ENCODE measurements at places on chromosomes 1 and 21. TPM values are rescaled to one million over a fixed set of nuclear protein-coding genes. Genes with fewer than 3 reads are reported as not detected.

DNA sequence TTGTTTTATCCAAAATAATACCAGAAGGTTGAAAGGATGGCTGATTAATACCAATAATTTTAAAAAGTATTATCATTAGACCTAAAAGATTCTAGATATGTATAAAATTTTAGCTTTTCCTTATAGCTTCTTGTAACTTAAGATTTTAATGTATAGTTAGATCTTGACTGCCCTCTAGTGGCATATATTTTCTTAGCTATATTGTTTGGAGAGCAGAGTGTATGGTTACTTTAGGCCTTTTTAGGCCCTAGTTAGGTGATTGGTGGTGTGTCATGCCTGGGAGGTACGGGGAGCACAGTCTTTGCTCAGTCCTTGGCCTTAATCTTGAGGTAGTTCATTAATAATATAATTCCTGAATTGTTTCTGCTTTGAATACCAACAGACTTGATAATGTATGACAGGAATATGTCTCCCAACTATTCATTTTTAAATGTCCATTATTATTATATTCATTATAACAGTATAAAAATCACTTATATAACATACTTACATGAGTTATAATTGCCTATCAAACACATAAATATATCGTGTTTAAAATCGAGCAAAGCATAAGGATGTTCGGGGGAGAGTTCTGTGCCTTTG is 328.4 kb downstream of the ZP4 start:
- no peaks in the 10 kb centered on the region for H3K4me1 ChIP-seq
- DNase-seq: no peak
- H3K27me3 ChIP-seq: no peaks in the 10 kb centered on the region
- no peaks in the 10 kb centered on the region for H3K36me3 ChIP-seq
- no peak overlapping the region for H3K4me3 ChIP-seq

GRCh38 chr21:38839328-38840286 is 33.9 kb downstream of the ETS2 start:
- no peaks in the 10 kb centered on the region for H3K27me3 ChIP-seq
- H3K36me3 ChIP-seq: no peaks in the 10 kb centered on the region
- no peak overlapping the region for H3K27ac ChIP-seq
- DNase-seq: no peak
- H3K4me1 ChIP-seq: no peaks in the 10 kb centered on the region
- H3K4me3 ChIP-seq: no peak overlapping the region

DNA sequence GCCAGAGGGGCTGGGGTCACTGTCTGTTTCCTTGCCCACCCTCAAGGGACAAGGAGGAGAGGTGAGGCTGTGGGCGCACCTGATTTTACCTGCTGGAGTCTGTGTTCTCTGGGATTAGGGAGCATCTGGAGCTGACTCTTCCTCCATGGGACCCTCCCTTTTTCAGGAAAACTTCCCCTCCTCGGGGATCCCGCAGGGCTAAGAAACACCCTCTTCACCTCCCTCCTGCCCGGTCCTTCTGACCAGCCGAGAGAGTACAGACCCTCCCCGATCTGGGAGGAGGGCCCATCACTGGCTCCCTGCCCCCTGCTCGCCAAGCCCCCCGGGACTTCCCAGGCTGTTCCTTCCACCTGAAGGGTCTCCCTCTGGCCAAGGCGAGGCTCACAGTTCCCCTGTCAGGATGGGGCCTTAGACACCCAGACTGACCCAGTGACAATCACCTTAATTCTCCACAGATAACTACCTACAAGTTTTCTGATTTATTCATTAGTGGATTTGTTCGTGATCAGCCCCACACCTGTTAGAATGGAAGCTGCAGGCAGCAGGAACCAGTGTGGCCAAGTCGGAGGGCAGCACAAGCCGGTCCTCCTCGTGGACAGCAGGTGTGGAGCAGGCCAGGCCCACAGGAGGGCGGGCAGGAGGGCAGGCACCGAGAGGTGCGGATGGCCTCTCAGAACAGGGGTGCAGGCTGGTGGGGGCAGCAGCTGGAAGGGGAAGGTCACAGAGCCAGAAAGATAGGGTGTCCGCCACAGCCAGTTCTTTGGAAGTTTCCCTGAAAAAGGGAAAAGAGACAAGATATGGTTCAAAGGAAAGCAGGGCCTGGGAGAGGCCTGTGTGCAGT is 15.9 kb upstream of the SAMD11 start:
- H3K4me1 ChIP-seq: peaks cover 5% of the 10 kb centered on the region
- H3K36me3 ChIP-seq: no peaks in the 10 kb centered on the region
- no peak overlapping the region for H3K27ac ChIP-seq
- H3K4me3 ChIP-seq: no peak overlapping the region
- H3K27me3 ChIP-seq: peaks cover 39% of the 10 kb centered on the region

GRCh38 chr1:905811-906599 is 17.7 kb upstream of the SAMD11 start:
- H3K4me3 ChIP-seq: no peak overlapping the region
- no peaks in the 10 kb centered on the region for H3K4me1 ChIP-seq
- no peak overlapping the region for H3K27ac ChIP-seq
- DNase-seq: no peak
- H3K36me3 ChIP-seq: no peaks in the 10 kb centered on the region

- no peaks in the 10 kb centered on the region for H3K4me1 ChIP-seq
- DNase-seq: no peak
- H3K4me3 ChIP-seq: no peak overlapping the region
- H3K36me3 ChIP-seq: peaks cover 12% of the 10 kb centered on the region
- H3K27me3 ChIP-seq: no peaks in the 10 kb centered on the region
- no peak overlapping the region for H3K27ac ChIP-seq
These were observed 43.6 kb downstream of the ACP6 start for GRCh38 chr1:147626739-147627138.

DNA sequence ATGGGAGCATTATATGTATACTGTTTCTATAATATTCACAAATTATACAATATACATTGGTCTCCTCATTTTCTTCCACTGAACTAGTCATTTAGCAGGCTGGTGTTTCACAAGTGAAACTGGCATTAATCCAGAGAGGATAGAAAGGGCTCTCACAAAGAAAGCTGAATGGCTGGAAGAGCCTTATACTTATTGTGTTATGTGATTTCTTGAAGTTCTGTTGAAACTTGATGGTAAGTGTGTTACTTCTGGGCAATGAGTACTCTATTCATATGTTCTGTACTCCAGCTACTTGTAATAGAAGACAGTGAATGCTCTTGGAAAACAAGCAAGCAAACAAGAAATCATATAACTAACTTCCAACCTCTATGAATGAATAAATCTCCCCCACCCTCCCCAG is 14.9 kb downstream of the STX12 start:
- H3K36me3 ChIP-seq: peaks cover 5% of the 10 kb centered on the region
- H3K4me3 ChIP-seq: no peak overlapping the region
- no peaks in the 10 kb centered on the region for H3K27me3 ChIP-seq
- H3K27ac ChIP-seq: no peak overlapping the region
- no peak for DNase-seq

GRCh38 chr1:76113446-76113845 is 38.9 kb downstream of the ST6GALNAC3 start:
- no peaks in the 10 kb centered on the region for H3K27me3 ChIP-seq
- no peak overlapping the region for H3K27ac ChIP-seq
- H3K4me1 ChIP-seq: no peaks in the 10 kb centered on the region

DNA sequence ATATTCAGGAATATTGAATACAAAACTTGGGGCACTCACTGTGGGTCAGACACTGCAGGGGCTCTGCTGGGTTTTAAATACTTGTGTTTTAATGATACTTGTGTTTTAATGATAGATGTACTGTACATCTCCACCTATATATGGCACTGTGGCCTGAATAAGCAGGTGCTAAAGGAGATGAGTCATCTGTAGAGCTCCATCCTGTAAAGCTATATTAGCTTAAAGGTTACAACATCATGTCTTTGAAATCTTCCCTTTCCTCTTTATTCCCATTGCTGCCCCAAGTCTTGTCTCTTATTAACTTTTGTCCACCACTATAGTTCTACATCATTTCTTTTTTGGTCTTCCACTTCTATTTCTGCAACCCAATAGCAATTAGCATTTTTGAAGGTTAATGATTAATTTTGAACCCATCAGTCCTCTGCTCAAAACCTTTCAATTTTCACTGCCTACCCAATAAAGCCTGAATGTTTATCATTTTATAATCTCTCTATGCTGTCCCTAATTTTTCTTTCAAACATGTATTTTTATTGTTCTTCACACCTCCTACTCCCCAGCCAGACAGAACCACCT is 113.3 kb upstream of the PTGFR start:
- no peak for DNase-seq
- H3K27ac ChIP-seq: no peak overlapping the region
- no peak overlapping the region for H3K4me3 ChIP-seq
- no peaks in the 10 kb centered on the region for H3K27me3 ChIP-seq

GRCh38 chr1:206558794-206559671 is 51.7 kb downstream of the RASSF5 start:
- no peak overlapping the region for H3K27ac ChIP-seq
- no peak overlapping the region for H3K4me3 ChIP-seq
- peaks cover 5% of the 10 kb centered on the region for H3K4me1 ChIP-seq
- H3K27me3 ChIP-seq: peaks cover 19% of the 10 kb centered on the region
- H3K36me3 ChIP-seq: no peaks in the 10 kb centered on the region
- no peak for DNase-seq

DNA sequence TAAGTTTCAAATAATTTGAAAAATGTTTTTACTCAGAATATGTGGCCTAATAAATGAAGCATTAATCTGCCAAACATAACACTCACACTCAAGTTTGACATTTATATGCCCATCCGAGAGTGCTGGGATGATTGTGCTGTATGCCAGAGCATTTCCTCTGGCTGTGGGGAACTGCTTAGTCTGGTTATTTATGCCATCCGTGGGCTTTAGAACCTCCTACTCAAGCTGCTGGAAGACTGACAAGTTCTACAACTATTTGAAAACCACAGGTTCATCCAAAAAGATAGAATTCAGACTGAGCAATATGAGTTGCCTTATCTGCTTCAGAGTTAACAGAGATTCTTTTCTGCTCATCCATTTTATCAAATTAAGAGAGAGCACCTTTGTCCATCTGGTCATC is 25.9 kb downstream of the PCNX2 start:
- H3K27me3 ChIP-seq: no peaks in the 10 kb centered on the region
- H3K4me3 ChIP-seq: no peak overlapping the region
- DNase-seq: no peak
- H3K36me3 ChIP-seq: peaks cover 2% of the 10 kb centered on the region
- H3K4me1 ChIP-seq: no peaks in the 10 kb centered on the region

GRCh38 chr1:33314416-33314815 is 6.5 kb downstream of the A3GALT2 start:
- no peaks in the 10 kb centered on the region for H3K27me3 ChIP-seq
- no peaks in the 10 kb centered on the region for H3K36me3 ChIP-seq
- no peak for DNase-seq
- no peak overlapping the region for H3K27ac ChIP-seq

DNA sequence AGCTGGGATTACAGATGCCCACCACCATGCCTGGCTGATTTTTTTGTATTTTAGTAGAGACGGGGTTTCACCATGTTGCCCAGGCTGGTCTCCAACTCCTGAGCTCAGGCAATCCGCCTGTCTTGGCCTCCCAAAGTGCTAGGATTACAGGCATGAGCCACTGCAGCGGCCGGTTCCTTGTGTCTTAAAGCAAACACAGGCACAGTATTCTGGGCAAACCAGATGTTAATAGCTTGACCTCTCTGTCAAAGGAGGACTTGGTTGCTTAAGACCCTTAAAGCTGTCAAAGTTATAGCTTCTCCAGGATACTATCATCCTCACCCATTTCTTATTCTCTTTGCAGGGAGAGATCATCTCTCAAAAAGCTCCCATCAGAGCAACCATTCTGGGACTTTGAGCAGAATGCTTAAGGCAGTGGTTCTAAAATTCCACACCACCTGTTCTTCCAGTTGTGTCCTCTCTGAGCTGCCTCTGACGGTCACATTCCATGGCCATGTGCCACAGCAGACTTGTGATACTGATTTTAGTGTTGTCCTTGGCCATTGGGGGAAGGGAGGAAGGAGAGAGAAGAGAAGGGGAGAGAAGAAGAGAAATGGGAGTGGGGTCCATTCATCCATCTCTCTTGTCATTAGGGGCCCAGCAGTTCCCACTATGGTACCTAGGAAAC is 81.8 kb downstream of the PBX1 start:
- no peak for DNase-seq
- H3K4me1 ChIP-seq: peaks cover 6% of the 10 kb centered on the region
- peaks cover 5% of the 10 kb centered on the region for H3K36me3 ChIP-seq
- peak overlapping the region; percentile 11 for H3K27ac ChIP-seq
- H3K4me3 ChIP-seq: no peak overlapping the region

DNA sequence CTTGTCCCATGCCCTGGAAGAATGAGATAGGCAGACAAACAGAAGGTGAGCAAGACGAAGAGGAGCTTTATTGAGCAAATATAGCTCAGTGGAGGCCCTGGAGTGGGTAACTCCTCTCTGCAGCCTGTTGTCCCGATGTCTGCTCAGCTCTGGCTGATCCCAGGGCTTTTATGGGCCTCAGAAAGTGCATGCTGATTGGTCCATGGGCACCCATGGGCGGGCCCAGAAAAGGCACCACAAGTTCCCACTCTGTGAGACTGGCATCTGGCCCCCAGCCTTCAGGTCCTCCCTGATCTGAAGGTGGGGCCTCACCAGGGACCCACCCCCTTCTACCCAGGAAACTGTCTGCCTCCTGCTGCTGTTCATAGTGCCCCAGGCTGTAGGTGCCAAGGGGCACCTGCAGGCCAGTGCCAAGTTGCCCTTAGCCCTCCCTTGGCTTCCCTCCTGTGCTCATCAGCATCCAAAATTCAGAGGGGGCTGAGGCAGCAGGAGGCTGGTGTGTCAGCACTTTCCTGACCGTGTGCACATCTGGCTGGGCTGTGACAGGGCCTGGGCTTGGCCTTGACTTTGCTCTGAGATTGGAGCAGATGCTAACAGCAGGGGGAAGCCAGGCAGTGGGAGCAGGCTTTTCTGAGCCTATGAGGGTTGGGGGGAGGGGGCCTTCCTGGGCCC is 35.4 kb downstream of the ACTL8 start:
- H3K36me3 ChIP-seq: no peaks in the 10 kb centered on the region
- no peak for DNase-seq
- no peaks in the 10 kb centered on the region for H3K27me3 ChIP-seq
- H3K27ac ChIP-seq: no peak overlapping the region
- H3K4me1 ChIP-seq: peaks cover 4% of the 10 kb centered on the region

DNA sequence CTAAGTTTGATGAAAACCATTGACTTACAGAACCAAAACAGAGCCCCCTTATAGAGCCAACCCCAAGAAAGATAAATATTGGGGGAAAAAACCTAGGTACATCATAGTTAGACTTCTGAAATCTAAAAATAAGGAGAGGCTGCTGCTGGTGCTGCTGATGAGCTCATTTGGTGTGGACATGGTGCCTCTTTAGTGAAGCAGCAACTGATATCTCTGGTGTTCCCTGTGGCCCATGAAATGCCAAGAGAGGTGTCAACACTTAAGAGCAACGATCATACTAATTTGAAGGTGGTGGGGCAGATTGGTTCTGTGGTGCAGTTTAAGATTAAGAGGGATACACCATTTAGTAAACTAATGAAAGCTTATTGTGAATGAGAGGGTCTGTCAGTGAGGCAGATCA is 35.9 kb downstream of the ST3GAL3 start:
- no peaks in the 10 kb centered on the region for H3K27me3 ChIP-seq
- H3K4me3 ChIP-seq: no peak overlapping the region
- H3K4me1 ChIP-seq: no peaks in the 10 kb centered on the region
- no peaks in the 10 kb centered on the region for H3K36me3 ChIP-seq
- DNase-seq: no peak
- H3K27ac ChIP-seq: no peak overlapping the region

- H3K4me1 ChIP-seq: peaks cover 41% of the 10 kb centered on the region
- no peaks in the 10 kb centered on the region for H3K27me3 ChIP-seq
- DNase-seq: peak; percentile 78
- H3K4me3 ChIP-seq: peak overlapping the region; percentile 77
These were observed 583 bp downstream of the MEF2D start for GRCh38 chr1:156499842-156500542.

- H3K36me3 ChIP-seq: no peaks in the 10 kb centered on the region
- H3K4me1 ChIP-seq: no peaks in the 10 kb centered on the region
- H3K27me3 ChIP-seq: no peaks in the 10 kb centered on the region
These were observed 7.3 kb upstream of the CTRC start for GRCh38 chr1:15430787-15431570.

The CYP4Z1 gene
- not detected for total RNA-seq

The ZC3H12A gene
- 7.4 TPM for total RNA-seq

The S100A12 gene
- total RNA-seq: not detected

The CACNA1E gene
- total RNA-seq: 2.6 TPM

The COL9A2 gene
- total RNA-seq: 3.2 TPM

The PLXNA2 gene
- total RNA-seq: 1.5 TPM

Measured in H1 (cell line).